ENCODE measurements at places on chromosomes 7 and 10.

GRCh38 chr10:119283818-119284217, 76.4 kb downstream of the GRK5 start:
- no peak for DNase-seq

GRCh38 chr7:89926701-89927100, 227.6 kb upstream of the STEAP1 start:
- no peak for DNase-seq

DNA sequence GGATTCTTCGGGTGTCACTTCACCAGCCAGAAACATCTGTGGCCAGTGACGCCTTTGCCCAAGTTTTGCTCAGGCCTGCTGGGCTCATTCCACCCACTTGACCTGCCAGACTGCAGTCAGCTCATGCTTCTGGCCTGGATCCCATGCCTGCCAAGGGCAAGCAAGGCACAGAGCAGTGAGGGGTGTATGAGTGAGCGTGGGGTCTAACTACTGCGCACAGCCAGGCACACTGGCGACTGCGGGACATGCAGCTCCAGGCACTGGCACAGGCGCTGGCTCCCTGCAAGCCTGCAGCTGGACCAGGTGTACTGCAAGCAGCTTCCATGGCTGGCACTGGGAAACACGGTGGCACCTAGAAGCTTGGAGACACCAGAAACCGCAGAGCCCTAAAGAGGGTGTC, 80.1 kb downstream of the MTERF1 start:
- no peak for DNase-seq

- no peak for DNase-seq
Observed at GRCh38 chr7:91463330-91463729, 199.1 kb downstream of the FZD1 start.

DNA sequence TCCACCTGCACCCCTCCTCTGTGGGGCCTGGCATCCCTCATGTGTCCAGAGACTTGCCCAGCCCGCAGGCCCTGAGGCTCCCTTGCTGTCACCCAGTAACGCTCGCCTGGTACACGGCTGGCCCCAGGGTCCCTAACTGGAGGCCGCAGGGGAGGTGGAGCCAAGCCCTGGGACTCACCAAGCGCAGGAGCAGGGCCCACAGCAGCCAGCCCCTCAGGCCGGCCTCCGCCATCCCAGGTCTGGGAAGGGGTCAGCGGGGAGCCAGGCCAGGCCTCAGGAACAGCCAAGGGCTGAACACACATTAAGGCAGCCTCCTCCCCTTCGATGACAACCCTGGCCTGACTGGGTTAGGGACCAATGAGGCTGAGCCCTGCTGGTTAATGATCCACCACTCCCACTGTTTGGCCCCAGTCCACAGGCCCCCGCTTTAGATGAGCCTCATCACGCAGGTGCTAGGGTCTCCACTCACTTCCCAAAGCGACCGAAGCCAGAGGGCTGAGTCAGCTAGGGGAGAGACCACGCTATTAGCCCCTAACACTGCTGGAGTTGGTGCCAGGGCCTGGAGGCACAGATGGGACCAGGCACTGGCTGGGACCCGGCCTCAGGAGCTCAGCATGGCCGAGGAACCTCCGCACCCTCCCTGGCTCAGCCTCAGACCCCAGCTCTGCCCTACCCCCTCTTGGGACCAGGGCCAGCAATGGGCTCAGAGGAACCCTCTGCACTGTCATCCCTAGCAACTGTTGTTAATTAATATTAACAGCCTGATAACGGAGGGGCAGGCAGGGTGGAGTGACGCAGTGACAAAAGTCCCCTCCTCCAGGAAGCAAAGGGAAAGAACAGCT, at the start of gene NPC1L1:
Gene NPC1L1, minus strand, starts transcription at position 303 of the 842 bp plus-strand sequence. Its CDS starts 71 bp downstream, at position 232.
- DNase-seq, result no peak

DNA sequence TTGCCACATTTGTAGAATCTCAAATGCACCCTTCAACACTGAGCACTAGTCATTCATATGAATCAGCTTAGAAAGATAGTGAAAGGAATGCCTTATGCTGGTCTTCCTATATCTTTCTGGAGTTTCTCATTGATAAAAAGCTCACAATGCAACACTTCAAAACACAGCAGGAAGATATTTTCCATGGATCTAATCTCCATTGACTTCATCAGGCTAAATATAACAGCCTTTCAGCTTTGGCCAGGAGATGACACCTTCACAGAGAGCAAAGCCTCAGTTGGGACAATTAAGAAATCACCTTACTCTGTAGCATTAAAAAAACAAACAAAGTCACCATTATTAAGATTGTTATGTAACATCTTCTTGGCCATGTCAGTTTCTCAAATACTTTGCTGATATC, 6.7 kb downstream of the NRP1 start:
- DNase-seq, result no peak

DNA sequence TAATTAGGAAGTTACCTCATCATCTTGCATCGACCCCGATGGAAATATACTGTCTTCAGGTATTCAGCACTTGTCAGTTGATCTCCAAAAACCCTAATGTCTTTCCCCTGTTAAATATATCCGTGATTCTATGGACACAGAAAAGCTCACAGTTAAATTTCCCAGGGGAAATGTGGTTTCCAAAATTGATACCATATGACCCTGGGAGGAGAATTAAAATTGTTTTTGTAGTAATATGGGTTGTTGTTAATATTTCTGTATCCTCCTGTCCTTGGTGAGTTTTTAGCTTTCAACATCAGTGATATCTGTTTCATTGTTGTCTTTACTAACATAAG, 132.1 kb downstream of the CELF2 start:
- DNase-seq, result no peak

GRCh38 chr7:99394188-99394502, 14.3 kb downstream of the PDAP1 start:
- DNase-seq, result no peak

GRCh38 chr7:12633582-12633981, 53.9 kb upstream of the ARL4A start:
- DNase-seq, result no peak

DNA sequence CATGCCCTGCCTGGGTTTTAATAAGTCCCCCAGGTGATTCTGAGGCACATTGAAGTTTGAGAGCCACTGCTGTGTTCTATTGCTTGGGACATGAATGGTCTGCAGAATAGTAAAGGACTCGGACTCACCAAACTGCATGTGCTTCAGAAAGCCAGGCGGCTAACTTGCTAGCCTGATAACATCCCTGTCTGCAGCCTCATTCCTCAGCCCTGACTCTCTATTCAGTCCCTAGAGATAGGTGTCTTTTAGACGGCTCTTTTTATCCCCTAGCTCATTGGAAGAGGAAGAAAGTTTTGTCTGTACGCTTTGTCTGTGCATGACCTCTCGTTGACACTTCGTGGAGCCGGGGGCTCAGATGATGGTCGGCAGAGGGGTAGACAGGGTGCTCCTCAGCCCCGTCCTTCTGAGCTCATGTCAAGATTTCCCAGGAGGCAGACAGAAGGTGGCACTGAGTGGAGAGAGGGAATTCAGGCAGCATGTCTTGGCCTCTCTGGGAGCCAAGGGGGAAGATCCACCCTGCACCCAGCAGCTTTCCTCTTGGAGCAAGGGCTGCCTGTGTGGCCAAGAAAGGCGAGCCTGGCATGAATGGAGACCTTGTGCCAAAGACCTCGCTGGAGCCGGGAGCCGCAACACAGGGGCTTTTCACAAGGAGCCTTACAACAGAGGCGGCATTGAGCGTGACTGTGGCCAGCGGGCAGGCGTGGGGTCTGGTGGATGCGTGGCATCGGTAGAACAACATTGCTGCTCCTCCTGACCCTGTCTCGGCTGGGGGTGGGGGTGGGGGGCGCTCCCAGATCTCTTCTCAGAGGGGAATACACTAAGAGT, 51.1 kb upstream of the PODXL start:
- no peak for DNase-seq

DNA sequence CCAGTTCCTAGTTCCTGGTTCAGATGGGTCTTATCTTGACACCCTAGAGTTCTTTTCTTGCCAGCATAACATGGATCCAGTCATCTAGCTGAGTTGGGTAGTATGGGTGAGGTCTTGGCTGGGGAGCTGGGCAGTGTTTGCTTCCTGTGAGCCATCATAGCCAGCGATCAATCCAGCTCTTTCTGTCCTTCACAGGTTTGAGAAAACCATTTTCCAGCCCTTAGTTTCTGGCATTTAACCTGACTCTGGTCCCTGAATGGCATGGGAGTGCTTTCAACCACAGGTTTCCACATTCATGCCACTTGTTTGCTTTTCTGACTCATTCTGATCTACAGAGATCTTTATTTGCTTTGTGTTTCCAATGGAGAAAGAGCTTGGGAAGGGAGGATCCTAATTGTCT, 8.6 kb downstream of the SLC13A1 start:
- DNase-seq, result no peak

GRCh38 chr10:110144507-110144906, 62.9 kb upstream of the MXI1 start:
- DNase-seq, result no peak

DNA sequence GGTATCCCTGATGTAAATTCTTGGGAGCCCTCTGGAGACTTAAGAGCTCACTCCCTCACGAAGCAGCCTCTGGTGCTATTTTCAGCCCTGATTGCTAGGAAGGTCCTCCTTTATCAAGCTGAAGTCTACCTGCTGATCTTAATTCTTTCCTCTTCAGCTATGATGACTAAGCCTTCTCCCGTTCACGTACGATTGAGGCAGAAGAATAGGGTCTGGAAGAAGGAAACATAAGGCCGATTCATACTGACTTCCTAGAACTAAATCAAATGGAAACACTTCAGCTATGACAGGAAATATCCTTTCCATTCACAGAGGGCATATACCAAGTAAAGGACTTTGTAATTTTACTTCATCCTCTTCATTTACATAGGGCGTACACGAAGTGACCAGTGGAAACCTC, 107.0 kb downstream of the CPXM2 start:
- no peak for DNase-seq

DNA sequence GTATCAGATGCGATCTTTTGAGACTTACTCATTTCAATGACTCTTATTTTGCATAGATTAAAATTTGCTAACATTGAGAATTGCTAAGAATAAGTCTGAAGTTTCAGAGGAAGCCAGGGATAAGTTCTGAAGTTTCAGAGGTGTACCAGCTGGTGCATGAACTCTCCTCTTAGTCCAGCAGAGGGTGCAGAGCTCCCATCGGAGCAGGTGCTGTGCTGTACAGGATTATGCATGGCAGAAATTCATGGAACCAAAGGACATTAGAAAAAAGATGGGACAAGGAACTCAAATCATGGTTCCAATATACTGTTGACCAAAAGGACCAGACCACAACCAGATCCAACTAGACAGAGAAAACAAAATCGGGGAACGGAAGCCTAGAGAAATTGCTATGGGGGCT, 41.9 kb downstream of the MGAM2 start:
- DNase-seq, result no peak

DNA sequence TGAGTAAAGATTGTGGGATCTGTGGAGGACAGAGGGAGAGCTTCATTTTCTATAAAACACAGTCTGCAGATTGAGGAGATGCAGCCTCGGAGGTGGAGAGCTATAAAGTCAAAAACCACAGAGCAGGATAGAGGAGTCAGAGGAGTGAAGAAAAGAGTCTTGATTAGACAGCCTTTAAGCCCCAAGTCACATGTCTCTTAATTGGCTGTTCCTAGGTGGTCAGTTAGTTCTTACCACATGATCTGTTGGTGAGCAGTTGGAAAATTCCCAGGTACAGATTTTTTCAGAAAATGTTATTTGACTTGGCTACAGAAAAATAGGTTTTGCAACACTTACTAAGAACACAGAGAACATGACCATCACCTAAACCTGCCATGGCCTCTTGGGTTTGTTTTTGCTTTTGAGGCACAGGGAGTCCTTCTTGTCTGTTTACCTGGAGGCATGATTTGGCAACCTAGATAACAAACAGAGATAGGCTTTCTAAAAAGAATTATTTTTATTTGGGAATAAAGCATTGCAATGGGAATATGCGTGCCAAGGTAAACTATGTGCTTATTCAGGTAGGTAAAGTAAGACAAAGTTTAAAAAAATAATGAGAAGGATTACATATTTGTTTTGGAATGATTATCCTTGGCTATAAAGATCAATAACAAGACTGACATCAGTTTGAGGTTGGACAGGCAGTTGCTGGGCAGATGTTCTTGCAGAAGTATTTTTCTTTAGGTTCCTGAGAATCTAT, 604 bp upstream of the CYP3A43 start:
- no peak for DNase-seq

DNA sequence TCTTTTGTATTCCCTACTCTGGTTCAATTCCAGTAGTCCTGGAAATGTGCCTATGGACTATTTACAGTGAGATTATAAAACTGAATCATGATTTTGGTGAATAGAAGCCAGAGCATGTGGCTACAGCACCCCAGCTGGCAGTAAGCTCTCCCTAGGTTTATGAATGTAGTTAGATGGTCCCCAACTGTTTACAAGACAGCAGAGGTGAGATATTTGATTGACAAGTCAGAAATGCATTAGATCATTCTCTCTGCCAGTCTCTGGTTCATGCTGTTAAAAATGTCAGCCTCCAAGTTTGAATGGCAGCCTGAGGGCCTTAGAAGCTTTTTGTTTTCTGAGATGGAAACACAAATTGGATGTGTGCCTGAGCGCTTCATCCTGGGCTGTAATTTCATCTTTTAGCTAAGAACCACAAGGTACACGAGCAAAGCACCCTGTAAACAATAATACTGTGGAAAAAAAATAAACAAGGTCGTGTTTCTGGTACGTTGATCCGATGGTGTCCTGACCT, 85.0 kb downstream of the BTRC start:
- DNase-seq, result no peak

- no peak for DNase-seq
Observed at GRCh38 chr7:108087778-108088177, 42.4 kb downstream of the LAMB4 start.

GRCh38 chr10:51178634-51179033, 104.3 kb downstream of the PRKG1 start:
- no peak for DNase-seq

GRCh38 chr7:139854124-139854511, 25.1 kb downstream of the TBXAS1 start:
- DNase-seq, result no peak

GRCh38 chr7:107274506-107274905, 105.7 kb downstream of the HBP1 start:
- DNase-seq, result no peak

DNA sequence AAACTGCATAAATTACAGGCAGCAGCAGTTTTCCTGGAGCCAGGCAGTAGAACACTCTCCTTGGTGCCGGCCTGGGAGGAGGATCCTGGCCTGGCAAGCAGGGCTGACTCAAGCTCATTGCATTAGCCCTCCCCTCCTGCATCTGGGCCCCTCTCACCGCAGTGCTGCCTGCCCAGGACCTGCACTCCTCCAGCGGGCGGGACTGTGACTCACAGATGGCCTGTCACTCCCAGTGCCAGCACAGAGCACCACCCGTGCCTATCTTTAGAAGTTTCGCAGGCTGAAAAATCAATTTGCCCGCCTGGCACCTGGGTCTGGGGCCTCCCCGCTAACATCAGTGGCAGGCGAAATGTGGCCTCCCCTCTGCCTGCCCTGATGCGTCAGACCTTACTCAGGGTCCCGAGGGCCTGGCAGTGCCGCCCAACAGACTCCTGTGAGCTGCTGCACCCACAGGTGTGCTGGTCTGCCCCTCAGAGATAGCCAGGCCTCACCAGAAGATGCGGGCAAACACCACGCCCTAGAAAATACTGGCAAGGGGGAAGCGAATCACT, 123.8 kb downstream of the KCNMA1 start:
- no peak for DNase-seq

DNA sequence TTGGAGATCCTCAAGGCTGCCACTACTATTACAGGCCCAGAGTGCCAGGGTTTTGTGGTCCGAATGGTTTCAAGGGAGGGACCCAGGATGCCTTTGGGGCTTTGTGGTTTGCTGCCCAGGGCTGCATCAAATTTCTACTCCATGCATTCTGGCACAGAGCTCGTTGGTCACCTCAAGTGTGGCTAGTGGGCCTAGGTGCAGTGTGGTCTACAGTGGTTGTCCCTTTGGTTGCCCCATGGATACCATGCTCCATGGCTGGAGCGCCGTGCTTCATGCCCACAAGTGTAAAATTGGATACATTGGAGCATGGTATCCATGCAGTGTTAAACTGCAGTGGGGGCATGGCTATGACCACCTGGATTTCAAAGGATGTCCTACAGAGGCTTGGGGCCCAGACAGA, 5.4 kb upstream of the PRF1 start:
- no peak for DNase-seq
